Effector CD8-positive, alpha-beta T cell (primary cell): ENCODE measurements at places on chromosomes 1 and 21.

DNA sequence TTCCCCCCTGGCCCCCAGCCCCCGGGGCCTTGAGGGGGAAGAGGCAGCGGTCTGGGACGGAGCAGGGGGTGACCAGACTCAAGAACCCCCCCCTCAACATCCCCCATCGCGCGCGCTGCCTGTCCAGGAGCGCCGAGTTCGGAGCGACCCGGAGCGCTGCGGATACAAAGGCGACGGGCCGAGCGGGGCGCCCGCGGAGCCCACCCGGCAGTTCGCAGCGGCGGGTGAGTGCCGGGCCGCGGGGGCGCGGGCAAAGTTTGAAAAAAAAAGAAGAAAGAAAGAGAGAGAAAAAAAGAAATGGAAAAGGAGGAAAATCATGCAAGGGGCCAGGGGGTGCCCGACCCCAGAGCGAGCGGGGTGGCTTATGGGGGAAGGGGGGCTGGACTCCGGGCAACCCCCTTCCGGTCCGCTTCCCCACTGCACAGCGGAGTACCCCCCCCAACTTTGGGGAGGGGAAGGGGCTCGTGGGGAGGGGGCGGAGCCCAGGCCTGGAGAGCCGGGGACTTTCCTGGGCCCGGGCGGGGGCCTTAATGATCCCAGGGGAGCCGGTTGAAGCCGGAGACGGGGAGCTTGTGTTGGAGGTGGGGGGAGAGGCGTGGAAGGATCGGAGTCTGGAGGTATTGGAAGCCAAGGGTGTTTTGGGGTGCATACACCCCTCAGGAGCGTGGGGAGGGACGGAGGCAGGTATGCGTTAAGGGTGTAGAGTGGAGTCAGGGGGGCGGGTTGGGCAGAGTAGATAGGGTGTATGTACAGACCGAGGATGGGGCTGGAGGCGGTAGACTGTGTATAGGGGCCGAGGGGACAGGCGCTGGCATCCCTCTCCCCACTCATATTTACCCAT, 502 bp downstream of the VANGL2 start:
- DNase-seq, result no peak

- no peak for DNase-seq
These were observed 172.8 kb upstream of the TMEM51 start for GRCh38 chr1:14980621-14981218.

GRCh38 chr1:68201546-68202238, 30.6 kb downstream of the WLS start:
- DNase-seq, result no peak

GRCh38 chr1:229191066-229191674, 79.7 kb upstream of the RAB4A start:
- DNase-seq, result no peak

- no peak for DNase-seq
These were observed 134.6 kb upstream of the PDE4B start for GRCh38 chr1:65658122-65658521.

- DNase-seq, result peak; percentile 69
These were observed 9.9 kb upstream of the CDCA8 start for GRCh38 chr1:37682334-37682987.

DNA sequence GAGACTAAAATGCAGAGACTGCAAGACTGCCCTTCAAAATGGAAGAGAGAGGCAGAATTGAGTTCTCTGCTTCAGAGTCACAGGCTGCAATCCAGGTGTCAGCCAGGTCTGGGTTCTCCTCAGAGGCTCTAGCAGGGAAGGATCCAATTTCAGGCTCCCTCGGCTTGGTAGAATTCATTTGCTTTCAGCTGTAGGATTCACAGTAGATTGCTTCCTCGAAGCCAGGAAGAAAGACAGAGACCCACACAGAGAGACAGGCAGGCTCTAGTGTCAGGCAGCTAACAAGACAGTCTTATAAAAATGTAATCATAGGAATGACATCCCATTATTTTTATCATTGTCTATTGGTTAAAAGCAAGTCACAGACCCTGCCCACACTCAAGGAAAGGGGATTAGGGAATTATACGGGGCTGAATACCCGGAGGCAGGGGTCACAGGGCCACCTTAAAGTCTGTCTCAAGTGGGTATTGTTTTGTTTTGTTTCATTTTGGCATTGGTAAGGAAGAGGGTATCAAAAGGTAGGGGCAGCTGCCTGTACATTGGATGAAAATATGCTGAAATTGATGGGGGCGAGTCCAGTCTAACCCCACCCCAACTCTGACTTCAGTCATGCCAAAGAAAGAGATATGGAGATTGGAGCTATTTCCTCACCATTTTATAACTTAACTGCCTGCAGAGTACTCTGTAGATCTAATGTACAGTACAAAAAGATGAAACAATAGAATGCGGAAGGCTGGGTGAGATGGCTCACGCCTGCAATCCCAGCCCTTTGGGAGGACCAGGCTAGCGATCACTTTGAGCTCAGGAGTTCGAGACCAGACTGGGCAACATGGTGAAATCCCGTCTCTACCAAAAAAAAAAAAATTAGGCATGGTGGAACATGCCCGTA, 9.5 kb upstream of the TBCE start:
- no peak for DNase-seq
